Endothelial cell of umbilical vein (primary cell): ENCODE measurements at places on chromosomes 11 and 22. TPM values are rescaled to one million over a fixed set of nuclear protein-coding genes. Genes with fewer than 3 reads are reported as not detected.

DNA sequence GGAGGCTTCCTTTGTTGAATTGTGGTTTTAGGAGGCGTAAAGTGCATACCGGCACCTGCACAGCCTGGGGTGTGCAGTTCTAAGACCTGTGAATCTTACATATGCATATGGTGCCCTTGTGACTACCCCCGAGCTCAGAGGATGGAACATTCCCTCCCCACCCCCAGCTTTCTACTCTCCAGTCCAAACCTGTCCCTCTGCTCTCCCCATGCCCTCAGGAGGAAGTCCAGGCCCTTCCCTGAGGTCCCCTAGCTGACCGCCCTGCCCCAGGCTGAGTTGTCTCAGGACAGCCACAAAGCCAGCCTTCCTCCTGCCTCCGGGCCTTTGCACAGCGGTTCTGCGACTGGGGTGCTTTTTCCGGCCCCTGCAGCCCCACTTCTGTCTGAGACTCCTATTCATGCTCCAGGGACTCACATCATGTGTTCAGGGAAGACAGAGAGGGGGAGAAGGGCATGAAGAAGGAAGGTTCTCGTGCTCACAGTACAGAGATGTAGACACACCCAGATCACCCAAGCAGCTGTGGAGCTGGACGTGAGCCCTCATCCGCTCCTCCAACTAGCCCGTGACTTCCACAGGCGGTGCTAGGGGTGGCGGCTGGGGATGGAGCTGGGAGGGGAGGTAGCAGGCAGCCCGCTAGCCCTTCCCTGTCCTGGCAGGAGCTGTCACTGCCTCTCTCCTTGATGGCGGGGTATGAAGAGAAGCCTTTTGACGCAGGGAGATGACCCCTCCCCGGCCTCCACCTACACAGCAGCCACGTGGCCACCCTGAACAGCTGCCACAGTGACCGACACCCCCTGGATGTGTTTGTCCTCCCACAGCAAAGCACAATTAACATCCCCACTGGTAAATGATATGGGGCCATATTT lies 50.8 kb downstream of the FLRT1 start:
- no peak for DNase-seq

DNA sequence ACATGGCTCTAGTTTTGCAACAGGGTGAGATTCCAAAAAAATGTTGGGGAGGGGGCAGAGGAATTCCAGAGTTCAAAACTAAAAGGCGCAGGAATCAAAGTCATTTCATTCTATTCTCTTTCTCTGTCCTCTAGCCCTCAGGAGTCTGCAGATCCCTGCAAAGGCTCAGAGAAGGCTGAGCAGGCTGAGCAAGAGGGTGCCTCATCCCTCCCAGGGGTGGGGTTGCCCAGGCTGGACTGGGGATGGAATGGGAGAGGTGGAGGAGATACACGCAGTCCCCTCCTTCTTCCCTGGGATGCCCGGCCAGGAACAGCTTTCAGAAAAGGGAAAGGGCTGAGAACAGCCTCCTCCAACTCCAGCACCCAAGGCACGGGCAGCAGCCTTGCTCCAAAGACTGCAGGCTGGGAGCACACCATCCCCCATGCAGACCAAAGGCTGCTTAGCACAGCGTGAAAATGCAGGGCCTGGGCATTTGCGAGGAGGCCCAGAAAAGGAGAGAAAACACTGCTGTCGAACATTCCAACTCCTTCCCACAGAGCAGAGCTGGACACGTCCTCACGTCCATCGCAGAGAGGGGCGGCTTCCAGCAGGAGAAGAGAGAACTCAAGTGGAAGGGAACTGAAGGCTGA lies 51.8 kb downstream of the MN1 start:
- DNase-seq: no peak

- DNase-seq: no peak
These were observed 18.9 kb upstream of the DDX10 start for GRCh38 chr11:108645970-108646369.

DNA sequence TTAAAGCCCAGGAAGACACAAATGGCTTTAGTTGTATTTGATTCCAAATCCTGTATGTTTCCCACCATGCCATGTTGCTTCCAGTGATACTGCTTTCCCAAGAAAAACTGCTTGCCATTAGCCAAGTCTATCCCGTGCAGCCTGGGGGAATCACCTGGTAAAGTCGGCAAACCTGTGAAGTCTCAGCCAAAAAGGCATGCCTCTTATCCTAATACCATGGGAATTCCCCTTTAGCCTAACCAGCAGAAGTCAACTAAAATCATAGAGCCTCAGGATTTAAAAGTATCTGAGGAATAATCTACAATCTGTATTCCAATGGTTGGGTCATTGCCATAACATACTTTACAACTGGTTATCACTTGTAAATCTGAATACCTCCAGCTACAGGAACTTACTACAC lies 869.4 kb downstream of the DLG2 start:
- no peak for DNase-seq

NLRP14 gene
- total RNA-seq: 0.24 and 0.35 TPM in 2 replicates

SCN2B gene
- total RNA-seq: not detected in 2 replicates

SLC15A3 gene
- total RNA-seq: 1.7 and 4.4 TPM in 2 replicates

FAM181B gene
- not detected in 2 replicates for total RNA-seq
